AG04450 (cell line): ENCODE measurements at places on chromosomes 3 and 15.

DNA sequence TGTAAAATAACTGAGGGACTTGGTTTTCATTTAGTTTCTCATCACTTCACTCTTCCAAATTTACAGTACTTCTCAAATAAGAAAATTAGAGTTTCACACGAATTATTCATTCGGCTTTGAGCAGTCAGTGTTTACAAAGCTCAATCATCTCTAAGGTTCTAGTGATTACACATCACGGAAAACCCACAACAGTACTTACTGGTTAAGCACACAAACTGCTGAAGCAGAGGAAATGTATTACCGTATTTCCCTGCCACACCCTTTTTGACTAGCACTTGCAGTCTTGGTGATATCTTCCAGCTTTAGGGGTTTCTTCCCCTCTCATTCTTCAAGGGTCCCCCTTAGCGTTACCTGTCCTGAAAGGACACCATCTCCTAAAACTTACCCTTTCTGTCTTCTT is 164.8 kb upstream of the CDIN1 start:
- no peak for DNase-seq

DNA sequence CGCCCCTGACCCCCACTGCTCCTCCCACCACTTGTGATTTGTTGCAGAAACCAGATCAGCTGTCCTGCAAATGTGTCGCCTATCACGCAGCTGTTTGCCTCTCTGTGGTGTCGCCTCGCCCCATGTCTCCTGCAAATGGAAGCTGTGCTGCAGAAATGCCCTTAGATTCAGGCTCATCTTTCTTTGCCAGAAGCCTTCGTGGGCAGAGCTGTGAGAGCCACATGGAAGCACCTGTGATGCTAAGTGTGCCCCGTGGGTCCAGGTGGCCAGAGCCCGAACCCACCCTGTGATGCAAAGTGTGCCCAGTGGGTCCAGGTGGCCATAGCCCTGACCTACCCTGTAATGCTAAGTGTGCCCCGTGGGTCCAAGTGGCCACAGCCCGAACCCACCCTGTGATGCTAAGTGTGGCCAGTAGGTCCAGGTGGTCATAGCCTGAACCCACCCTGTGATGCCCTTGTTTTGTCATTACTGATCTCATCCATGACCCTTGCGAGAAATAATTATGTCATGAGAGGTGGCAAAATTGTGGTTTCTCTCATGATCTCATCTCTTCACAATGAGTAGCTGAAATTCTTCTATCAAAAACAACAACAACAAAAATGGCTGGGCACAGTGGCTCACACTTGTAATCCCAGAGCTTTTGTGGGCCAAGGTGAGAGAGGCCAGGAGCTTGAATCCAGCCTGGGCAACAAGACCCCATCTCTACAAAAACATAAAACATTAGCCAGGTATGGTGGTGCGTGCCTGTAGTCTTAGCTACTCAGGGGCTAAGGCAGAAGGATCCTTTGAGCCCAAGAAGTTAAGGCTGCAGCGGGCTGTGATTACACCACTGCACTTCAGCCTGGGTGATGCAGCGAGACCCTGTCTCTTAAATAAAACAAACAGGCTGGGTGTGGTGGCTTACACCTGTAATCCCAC is 187.4 kb downstream of the GOLGA6L6 start:
- DNase-seq = no peak

- DNase-seq = no peak
These were observed 981.3 kb upstream of the ALCAM start for GRCh38 chr3:104385421-104385820.

GRCh38 chr3:36812240-36812639 is 47.9 kb upstream of the DCLK3 start:
- DNase-seq = no peak
